ENCODE measurements at places on chromosomes 1 and 21.

GRCh38 chr1:89671775-89672488 is 39.0 kb downstream of the LRRC8C start:
- no peak for DNase-seq

GRCh38 chr1:209048941-209049669 is 534.4 kb upstream of the CAMK1G start:
- no peak for DNase-seq

- no peak for DNase-seq
These were observed 1.8 kb downstream of the CDC42BPA start for GRCh38 chr1:227316456-227316855.

DNA sequence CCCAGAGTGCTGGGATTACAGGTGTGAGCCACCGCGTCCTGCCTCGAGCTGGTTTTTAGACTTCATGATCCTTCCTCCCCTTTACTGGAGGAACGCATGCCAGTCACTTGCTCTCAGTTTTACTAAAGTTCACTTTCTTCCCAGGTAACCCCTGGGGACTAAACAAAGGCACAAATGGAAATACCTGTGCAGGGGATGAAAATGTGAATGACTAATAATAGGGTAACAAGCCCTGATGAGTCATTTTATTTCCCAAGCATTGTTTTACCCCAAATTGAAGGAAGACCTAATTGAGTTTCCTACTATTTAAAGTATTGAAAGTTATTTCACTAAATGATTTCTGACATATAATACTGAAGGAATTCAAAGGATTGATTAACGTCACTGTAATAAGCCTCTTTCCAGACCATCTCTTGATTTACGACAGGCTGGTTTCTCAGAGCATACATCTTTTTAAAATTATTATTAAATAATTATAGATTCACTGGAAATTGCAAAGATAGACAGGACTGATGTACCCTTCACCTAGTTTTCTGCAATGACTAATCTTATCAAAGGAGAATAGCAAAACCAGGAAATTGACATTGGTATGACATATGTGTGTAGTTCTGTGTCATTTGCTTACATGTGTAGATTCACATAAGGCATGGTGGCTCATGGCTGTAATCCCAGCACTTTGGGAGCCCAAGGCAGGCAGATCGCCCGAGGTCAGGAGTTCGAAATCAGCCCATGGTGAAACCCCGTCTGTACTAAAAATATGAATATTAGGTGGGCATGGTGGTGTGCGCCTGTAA is 53.2 kb upstream of the SOD1 start:
- DNase-seq: no peak

GRCh38 chr1:116873680-116874271 is 35.9 kb upstream of the PTGFRN start:
- no peak for DNase-seq

GRCh38 chr1:36506276-36506920 is 23.7 kb upstream of the CSF3R start:
- DNase-seq: no peak

DNA sequence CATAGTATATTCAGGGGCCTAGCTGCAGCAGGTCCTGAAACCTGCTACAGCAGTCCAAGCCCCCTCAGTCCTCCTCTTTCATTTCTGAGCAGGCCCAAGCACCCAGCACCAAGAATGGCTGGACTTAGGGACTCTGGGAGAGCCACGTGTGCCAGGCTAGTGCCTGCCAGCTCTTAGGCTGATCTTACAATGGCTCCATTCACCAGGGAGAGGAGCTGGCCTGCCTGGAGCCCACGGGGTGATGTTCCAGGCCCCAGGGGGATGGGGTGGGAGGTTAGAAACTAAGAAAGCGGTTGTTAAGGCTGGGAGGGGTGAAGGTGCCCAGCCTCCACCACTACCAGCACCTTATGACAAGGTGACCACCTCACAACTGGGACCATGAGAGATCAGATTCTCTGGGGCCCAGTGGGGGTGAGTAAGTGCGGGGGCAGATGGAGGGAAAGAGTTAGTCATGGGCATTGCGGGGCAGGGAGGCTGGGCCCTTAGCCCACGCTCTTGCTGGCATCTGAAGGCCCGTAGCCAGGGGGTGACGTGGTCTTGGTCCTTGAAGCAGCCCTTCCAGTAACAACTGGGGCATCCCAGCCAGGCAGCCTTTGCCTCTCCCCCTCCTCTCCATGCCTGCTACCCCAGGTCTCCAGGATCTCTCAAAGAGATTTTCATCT is 30.3 kb upstream of the CLIC4 start:
- no peak for DNase-seq

- no peak for DNase-seq
These were observed 12.0 kb upstream of the ARHGEF19 start for GRCh38 chr1:16224472-16224871.

- DNase-seq: no peak
These were observed 189.9 kb downstream of the HUNK start for GRCh38 chr21:32062591-32063227.

DNA sequence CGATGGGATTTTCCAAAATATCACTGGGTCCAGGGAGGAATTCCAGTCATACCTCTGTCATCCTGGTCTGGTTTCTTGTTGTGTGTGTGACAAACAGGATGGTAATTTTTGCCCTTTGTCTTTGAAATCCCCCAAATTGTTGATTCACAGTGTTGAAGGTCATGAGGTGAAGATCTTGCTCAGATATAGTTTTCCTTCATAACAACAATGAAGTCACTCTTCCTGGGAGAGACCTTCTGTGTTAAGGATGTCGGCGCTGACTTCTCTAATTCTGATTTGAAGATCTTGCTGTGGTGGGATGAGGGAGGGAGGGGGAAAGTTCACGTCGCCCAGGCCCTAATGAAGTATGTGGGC is 32.2 kb upstream of the MPZL1 start:
- no peak for DNase-seq

GRCh38 chr1:81459043-81459442 is 341.7 kb upstream of the ADGRL2 start:
- no peak for DNase-seq

- no peak for DNase-seq
These were observed at the start of gene C1orf210 for GRCh38 chr1:43285269-43285990. Gene C1orf210, minus strand, starts transcription at chr1:43285581. Its CDS starts 2,311 bp downstream, at chr1:43283270.

DNA sequence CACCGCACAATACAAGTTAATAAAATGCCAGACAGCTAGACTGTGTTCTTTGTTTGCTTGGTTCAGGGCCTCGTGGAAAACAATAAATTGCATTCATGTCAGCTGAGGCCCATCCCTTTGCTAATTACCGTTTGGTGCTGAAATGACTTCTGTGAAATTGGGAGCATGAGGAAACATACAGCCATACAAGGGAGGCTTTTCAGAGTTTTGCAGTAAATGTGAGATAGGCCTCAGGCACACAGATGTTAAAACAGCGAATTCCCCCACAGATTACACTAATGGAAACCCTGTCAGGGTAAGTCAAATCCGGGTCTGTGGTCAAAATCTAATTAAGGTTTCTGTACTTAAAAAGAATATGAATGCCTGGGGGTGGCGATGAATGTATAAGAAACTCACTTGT is 173.5 kb upstream of the LMO4 start:
- no peak for DNase-seq

- no peak for DNase-seq
These were observed 104.9 kb downstream of the BCAR3 start for GRCh38 chr1:93576746-93577145.

- DNase-seq: no peak
These were observed 14.1 kb upstream of the PLEKHG5 start for GRCh38 chr1:6505367-6506209.

GRCh38 chr1:24995140-24995539 is 65.1 kb upstream of the RUNX3 start:
- no peak for DNase-seq

DNA sequence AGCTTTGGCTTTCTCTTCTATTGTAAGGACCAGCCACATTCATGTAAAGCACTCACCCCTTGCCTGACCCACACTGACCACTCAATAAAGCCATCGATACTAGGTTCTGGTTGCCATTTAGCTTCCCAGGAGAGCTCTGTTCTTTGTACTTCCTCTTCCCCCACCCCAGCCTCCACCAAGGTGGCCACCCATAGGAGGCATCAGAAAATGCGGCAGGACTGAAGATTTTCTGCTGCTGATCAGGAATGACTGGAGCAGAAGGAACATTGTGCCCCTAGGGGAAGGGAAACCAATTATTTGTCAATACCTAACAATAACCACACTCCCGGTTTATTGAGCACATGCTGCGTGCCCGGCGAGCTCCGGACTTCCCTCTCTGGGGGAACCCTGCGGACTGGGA is 5.2 kb upstream of the SMIM12 start:
- no peak for DNase-seq

DNA sequence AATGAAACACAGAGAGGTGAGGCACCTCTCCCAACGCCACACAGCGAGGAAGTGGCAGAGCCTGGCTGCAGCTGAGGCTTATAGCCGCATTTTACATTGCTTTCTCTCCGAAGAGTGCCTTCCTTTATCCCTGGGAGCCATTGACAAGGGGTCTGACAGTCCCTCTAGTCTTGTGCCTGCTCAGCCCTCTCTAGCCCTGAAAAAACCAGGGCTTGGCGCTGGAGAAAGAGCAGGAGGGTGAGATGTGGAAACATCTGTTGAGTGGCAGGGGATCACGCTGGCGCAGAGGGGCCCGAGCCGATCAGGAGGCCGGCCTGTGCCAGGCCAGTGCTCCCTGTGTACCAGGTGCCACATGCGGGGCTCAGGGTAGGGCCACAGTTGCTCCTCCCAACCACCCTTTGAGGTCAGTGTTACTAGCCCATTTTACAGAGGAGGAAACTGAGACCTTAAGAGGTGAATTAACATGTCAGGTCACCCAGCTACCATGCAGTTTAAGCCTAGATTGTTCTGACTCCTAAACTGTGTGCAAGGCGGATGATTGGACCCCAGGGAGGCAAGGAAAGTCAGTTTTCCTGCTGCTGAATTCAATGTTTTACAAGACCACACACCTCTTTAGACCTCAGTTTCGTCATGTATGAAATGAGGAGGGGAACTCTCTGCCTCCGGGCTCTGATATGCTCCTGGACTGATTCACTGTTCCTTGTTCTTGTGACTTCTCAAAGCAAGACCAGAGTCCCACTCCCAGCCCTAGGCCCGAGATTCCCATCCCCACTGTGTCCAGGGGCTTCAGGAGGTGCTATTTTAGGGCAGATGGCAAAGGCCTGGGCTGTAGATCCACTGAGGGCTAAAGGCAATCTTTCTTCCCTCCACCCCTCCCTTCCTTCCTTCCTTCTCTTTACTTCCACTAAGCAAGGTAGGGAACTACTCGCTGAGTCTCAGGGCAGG is 28.0 kb upstream of the RUNX3 start:
- DNase-seq: no peak

DNA sequence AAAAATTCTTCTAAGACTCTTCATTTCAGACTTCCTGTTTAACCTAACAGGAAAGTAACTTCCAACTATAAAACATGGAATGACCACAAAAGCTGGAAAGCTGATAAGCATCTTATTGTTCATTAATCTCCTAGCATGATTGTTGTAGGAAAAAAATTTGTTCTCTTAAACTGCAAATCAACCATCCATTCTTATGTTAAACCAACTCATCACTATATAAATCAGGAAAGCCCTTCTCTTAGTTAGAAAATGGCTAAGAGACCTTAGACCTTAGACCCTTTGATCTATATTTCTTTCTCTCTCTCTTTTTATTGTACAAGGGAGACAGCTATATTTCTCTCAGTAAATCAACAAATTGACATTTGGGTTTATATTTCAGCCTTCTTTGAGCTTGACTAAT is 101.4 kb downstream of the UBE2U start:
- DNase-seq: no peak

DNA sequence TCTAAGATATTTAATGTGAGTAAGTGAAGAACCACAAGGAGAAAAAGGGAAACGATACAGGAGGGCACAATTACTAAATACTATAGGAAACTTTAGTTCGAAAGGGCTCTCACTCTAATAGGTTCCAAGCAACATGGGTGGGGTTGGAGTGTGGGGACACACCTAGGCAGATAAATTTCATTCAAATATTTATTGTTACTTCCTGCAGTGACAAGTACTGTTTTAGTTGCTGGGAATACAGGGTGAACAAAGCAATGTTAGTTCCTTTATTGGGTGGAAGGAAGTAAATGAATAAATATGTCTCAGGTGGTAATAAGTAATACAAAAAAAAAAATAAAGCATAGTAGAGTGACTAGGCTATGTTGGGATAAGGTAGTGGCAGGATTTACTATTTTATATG is 73.2 kb upstream of the B3GALT2 start:
- DNase-seq: no peak

DNA sequence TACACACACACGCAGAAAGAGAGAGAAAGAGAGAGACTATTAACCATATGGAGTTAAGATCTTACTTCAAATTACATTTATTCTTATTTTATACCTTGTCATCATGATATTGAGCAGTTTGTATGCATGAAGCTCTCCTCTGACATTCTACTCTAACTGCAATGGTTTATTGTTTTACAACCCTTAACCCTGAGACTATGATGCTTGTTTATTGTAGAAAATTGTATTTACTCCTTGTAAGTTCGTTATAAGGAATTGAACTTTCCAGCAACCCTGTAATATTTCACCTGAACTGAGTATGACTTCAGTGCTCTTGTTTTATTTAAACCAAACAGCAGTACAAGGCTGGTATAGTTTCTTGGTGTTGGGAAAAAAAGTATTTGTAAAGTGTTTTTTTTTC is 18.6 kb upstream of the PTPRF start:
- no peak for DNase-seq

GRCh38 chr1:62908168-62908695 is 124.3 kb downstream of the ATG4C start:
- no peak for DNase-seq

- DNase-seq: no peak
These were observed 351.5 kb upstream of the ZP4 start for GRCh38 chr1:238242181-238242580.

DNA sequence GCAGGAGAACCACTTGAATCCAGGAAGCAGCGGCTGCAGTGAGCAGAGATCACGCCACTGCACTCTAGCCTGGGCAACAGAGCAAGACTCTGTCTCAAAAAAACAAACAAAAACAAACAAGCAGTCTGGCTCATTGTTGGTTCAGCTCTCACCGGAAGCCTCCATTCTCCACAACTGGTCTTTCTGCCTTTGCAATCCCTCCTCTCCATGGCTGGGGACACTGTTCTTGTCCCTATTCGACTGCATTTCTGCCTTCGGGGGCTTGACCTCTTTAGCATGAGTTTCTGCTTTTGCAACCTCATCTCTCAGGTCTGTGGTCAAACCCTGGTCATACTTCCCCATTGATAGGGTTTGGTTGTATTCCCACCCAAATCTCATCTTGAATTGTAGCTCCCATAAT is 216.3 kb upstream of the NR5A2 start:
- DNase-seq: no peak

GRCh38 chr1:231091831-231092301 is 51.8 kb upstream of the FAM89A start:
- no peak for DNase-seq

DNA sequence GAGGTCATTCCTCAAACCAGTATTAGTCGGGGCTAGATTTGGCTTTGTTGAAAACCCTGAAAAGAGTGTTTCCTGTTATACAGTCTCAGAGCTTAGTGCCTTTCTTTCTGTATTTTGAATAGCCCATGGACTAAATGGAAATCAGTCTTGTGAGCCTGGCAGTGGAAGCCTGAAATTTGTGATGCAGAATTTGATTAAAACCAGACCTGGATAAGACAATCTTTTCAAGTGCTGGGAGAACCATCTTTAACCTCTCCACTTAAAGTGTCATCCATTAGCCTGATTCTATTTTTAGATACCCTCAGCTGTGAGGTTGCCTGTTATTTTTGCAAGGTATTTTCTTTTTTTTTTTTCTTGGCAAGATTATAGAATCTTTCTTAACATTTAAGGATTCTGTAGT is 19.5 kb downstream of the ACTN2 start:
- DNase-seq: no peak

Measured in vagina (tissue), 2 donors.